ENCODE measurements at places on chromosomes 3 and 15.

GRCh38 chr3:128071771-128072453 lies 19.7 kb downstream of the SEC61A1 start:
- no peaks in the 10 kb centered on the region for H3K27me3 ChIP-seq
- no peak overlapping the region for H3K4me3 ChIP-seq
- DNase-seq, result no peak
- H3K4me1 ChIP-seq, result peaks cover 10% of the 10 kb centered on the region
- H3K36me3 ChIP-seq, result peaks cover 61% of the 10 kb centered on the region

GRCh38 chr3:3825035-3825434 lies 25.8 kb downstream of the LRRN1 start:
- H3K36me3 ChIP-seq, result no peaks in the 10 kb centered on the region
- DNase-seq, result no peak
- no peak overlapping the region for H3K4me3 ChIP-seq
- no peaks in the 10 kb centered on the region for H3K27me3 ChIP-seq
- H3K4me1 ChIP-seq, result no peaks in the 10 kb centered on the region
- no peak overlapping the region for H3K27ac ChIP-seq

- peaks cover 3% of the 10 kb centered on the region for H3K4me1 ChIP-seq
- H3K36me3 ChIP-seq, result peaks cover 6% of the 10 kb centered on the region
- H3K27ac ChIP-seq, result no peak overlapping the region
- no peak for DNase-seq
- H3K27me3 ChIP-seq, result no peaks in the 10 kb centered on the region
- H3K4me3 ChIP-seq, result no peak overlapping the region
These were observed 40.2 kb downstream of the MEF2A start for GRCh38 chr15:99605990-99606389.

GRCh38 chr3:106281221-106281620 lies 412.4 kb upstream of the CBLB start:
- H3K4me1 ChIP-seq, result no peaks in the 10 kb centered on the region
- no peaks in the 10 kb centered on the region for H3K36me3 ChIP-seq
- DNase-seq, result peak; percentile 77
- no peak overlapping the region for H3K4me3 ChIP-seq
- H3K27ac ChIP-seq, result no peak overlapping the region

DNA sequence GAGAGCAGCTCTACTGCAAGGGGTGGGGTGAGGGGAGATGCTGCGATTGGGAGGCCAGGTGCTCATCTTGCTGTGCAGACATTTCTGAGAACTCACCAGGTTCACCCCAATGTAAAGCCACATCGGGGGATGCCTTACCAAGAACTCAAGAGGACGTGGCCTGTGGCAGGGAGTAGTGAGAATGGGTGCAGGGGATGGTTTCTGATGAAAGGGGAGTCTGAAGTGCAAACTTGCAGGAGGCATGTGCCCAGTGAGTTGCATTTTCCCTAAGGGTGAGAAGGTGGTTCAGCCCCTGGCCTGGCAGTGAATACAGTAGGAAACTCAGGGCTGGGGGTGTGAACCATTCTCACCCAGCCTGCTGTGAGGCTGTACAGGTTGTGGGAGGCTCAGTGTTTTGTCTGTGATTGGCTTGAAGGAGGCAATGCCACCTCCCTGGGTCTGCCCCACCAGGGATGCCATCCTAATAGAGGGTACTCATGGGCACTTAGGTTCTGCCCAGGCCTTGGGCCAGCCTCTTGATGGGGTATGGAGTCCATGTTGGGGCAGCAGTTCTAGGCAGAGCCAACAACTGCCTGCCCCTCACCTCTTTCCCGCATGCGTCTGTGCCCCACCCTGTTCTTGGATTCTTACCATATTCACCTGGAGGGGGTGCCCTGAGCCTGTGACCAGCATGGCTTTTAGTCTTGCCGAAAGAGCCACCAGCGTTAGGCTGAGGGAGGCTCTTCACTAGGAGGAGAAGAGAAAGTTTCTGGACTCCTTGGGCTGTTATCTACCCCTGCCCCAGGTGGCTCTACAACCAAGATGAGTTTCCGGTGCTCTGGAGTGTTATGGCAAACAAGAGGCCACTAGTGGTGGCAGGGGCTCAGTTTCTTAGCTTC lies 4.5 kb downstream of the HEMK1 start:
- no peak overlapping the region for H3K27ac ChIP-seq
- H3K4me1 ChIP-seq, result no peaks in the 10 kb centered on the region
- no peak for DNase-seq
- peaks cover 32% of the 10 kb centered on the region for H3K36me3 ChIP-seq
- no peak overlapping the region for H3K4me3 ChIP-seq
- H3K27me3 ChIP-seq, result no peaks in the 10 kb centered on the region

GRCh38 chr3:105254154-105254553 lies 112.6 kb upstream of the ALCAM start:
- no peak overlapping the region for H3K27ac ChIP-seq
- H3K4me1 ChIP-seq, result no peaks in the 10 kb centered on the region
- H3K36me3 ChIP-seq, result no peaks in the 10 kb centered on the region
- H3K4me3 ChIP-seq, result no peak overlapping the region
- DNase-seq, result no peak

DNA sequence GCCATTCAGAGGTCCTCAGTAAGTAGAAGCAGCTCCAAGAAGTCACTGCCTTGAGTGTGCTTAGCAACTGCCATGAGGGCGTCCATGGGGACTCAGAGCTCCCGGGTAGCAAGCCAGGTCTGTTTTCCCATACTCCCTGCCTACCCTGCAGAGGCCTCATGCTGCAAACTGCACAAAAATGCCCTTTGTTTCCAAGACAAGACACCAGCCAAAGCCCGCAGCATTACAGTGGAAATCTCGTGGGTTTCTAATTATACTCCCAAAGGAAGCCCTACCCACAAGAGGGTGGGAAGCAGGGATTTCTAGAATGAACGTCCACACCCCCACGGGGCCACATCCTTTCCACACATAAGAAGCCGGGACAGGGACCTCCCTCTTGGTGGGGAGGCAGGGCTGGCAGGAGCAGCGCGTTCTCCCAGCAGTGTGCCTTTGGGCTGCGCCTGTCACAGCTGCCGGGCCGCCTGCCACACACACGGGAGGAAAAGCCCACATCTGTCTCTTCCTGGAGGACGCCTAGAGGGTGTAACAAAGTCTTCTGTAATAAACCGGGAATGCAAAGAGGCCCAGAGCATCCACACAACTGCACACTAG lies 31.1 kb downstream of the FAM174B start:
- no peaks in the 10 kb centered on the region for H3K36me3 ChIP-seq
- no peak overlapping the region for H3K27ac ChIP-seq
- H3K4me3 ChIP-seq, result no peak overlapping the region

GRCh38 chr15:85583923-85584390 lies 203.6 kb downstream of the AKAP13 start:
- H3K36me3 ChIP-seq, result peaks cover 25% of the 10 kb centered on the region
- no peak overlapping the region for H3K4me3 ChIP-seq
- H3K27me3 ChIP-seq, result no peaks in the 10 kb centered on the region
- peak; percentile 68 for DNase-seq
- no peak overlapping the region for H3K27ac ChIP-seq
- peaks cover 11% of the 10 kb centered on the region for H3K4me1 ChIP-seq

- H3K27me3 ChIP-seq, result no peaks in the 10 kb centered on the region
- peak overlapping the region; percentile 84 for H3K4me3 ChIP-seq
- peak; percentile 37 for DNase-seq
- H3K36me3 ChIP-seq, result peaks cover under 1% of the 10 kb centered on the region
- H3K4me1 ChIP-seq, result peaks cover 10% of the 10 kb centered on the region
These were observed 1.7 kb downstream of the MRAS start for GRCh38 chr3:138349926-138350665.

DNA sequence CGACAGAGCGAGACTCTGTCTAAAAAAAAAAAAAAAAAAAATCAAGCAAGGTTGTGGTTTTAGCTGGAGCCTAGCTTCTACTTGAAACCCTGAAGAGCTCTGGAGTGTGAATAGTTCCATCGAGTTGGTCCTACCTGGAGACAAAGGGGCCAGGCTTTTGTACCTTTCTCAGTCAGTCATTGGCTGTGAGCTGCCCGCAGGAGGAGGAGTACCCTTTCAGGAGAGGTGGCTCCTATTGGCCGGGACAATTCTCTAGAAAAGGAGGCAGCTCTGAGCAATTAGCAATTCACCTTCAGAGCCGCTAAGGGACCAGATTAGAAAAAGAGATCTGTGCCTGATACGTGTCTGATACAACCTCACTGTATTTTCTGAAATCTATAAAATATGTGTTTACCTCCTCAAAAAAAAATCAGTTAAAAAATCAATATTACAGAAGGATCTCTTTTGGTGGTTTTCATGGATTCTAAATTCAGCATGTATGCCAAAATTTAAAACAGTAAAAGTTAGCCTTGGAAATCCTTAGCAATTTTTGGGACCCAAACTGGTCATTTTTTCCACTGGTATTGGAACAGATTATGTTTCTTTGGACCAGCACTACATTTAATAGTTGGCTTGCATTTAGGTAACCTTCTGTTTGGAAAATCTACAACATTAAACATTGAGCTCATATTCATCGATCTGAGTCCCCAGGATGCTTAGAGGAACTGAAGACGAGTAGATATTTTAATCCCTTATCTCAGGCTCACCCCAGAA lies 29.7 kb upstream of the PDCD6IP start:
- no peaks in the 10 kb centered on the region for H3K4me1 ChIP-seq
- H3K4me3 ChIP-seq, result no peak overlapping the region
- DNase-seq, result no peak
- no peak overlapping the region for H3K27ac ChIP-seq
- H3K36me3 ChIP-seq, result no peaks in the 10 kb centered on the region

All from IMR-90 (cell line).